ENCODE measurements at places on chromosomes 11 and 22.

DNA sequence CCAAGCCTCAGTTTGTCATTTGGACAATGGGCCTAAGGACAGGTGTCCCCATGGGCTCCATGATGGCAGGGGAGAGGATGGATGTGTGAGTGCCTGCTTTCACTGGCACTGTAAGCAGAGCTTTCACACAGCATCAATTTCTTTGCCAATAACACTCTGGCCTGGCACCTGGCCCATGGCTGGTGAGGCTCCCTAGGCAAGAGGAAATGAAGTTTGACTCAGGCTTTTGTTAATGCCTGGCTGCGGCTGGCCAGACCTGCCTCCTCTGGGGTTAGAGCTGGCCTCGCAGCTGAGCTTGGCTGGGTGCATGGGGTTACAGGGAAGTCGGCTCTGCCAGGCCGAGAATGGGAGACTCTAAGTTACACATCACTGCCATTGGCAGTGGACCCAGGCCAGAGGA is 30.0 kb upstream of the SEZ6L start:
- DNase-seq: no peak

DNA sequence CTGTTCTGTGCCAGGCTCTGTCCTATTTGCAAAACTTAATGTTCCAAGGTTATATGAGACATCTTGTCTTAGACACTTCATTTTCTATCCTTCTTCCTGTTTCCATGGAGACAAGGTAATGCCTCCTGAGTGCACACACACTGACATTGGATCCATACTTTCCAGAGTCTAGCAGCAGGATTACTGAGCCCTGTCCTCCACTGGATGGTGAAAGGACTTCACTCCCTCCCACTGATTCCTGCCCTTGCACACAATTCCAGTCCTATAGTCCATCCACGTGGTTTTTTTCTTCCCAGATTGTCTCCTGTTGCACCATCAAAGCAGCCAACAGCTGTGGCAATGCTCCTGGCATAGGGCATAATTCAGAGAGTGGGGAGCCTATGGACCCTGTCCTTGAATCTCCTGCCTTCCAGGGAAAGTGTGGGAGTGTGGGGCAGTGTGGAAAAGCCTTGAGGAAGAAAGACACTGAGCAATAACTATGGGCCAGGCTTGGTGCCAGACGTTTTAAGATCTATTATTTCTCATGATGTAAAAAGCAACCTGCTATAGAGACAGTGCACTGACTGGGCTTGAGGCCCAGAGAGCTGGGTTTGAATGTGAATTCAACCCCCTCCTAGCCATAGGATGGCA is 31.3 kb downstream of the SERPINH1 start:
- no peak for DNase-seq

- DNase-seq: no peak
Observed at GRCh38 chr11:78265326-78265725, 76.6 kb downstream of the USP35 start.

- DNase-seq: no peak
Observed at GRCh38 chr11:95975343-95975742, 51.4 kb upstream of the MTMR2 start.

DNA sequence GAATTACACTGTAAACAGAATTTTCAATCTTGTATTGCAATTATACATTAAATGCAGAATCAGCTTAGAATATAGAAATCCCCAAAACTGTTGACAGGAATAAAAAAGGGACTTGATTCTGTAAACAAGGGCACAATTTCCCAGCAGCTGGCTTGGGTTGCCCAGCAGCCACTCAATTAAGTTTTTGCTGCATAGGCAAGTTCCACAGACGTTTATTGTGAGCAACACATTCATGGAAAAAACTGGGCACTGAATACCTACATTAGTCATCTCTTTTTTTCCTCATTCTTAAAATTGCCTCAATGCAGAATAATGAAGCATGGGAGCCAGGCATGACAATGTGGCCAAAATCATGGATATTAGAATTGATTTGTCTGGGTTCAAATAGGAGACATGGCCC is 421.8 kb upstream of the ANO5 start:
- no peak for DNase-seq

DNA sequence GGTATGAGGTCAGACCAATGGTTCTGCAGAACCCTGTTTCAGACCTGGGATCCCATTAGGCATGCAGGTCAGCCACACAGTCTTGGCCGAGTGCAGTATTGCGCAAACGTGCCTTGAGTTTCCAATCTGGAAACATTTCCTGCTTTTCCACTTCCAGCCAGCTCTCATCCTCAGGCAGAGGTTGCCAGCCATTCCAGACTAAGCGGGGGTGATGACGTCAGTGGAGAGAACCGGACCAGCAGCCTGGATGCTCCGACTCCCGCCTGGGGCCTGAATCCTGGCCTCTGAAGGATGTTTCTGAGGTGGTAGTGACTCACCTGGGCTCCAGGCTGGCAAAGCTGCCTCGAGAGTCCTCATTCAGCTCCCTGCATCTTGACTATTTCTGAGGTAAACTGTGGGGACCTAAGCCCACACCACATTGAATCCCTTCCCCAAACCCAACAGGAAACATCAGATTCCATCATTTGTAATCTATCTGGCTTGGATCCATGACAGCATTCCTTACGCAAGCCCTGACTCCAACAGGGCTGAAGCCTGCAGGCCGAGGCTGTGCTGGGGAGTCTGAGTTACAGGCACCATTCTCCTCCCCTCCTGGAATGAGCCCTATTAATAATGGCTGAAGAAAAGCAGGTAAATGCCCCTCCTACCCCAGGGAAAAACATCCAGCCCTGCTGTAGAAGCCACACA is 83.0 kb downstream of the ABTB2 start:
- no peak for DNase-seq

GRCh38 chr22:31295360-31295759 is 3.1 kb upstream of the PIK3IP1 start:
- no peak for DNase-seq

GRCh38 chr11:47913529-47914244 is 65.5 kb upstream of the NUP160 start:
- no peak for DNase-seq

DNA sequence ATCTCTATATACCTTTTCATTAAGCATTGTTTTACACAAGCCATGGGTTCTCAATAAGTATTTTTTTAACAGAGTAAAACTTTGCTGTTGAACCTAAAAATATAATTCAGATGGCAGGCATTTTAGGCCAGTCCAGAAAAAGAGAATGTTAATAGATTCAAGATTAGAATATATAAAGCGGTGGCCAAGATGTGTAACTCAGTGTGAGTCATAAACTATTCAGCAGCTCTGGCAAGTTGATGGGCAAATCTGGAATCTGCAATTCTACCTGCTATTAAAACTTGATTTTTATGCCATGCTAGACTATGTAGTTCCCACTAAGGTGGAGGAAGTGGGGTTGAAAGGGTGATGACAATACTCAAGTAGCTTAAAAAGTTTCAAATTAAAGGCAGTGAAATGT is 45.4 kb downstream of the CASP12 start:
- no peak for DNase-seq

GRCh38 chr11:61777234-61778090 is 14.9 kb downstream of the TMEM258 start:
- no peak for DNase-seq

DNA sequence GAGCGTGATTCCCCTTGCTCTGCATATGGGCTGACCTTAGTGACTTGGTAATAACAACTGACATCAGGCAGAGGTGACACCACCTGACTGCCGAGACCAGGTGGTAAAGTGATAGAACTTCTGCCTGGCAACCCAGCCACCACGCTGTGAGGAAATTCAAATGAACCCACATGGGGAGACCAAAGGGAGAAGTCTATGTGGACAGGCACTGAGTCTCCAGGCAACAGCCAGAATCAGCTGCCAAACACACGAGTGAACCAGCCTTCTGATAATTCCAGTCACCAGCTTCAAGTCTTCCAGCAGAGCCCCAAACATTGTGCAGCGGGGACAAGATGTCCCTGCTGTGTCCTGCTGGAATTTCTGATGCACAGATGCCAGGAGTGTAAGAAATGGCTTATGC is 29.7 kb downstream of the SPATA19 start:
- DNase-seq: peak; percentile 66

DNA sequence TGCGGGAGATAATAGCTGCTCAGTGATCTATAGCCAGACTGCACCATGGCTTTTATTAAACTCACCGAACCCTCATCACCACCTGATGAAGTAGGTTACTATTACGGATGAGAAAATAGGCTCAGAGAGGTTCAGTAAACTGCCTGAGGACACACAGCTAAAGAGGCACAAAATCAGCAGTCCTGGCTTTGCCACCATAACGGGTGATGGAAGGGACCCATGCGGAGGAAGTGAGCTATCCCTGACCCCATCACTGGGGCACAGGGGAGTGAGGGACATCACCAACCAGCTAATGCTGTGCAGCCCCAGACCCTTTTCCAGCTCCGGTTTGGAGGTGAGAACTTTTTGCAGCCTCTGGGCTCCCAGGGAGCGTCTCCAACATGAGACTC is 7.3 kb upstream of the DERL3 start:
- no peak for DNase-seq

DNA sequence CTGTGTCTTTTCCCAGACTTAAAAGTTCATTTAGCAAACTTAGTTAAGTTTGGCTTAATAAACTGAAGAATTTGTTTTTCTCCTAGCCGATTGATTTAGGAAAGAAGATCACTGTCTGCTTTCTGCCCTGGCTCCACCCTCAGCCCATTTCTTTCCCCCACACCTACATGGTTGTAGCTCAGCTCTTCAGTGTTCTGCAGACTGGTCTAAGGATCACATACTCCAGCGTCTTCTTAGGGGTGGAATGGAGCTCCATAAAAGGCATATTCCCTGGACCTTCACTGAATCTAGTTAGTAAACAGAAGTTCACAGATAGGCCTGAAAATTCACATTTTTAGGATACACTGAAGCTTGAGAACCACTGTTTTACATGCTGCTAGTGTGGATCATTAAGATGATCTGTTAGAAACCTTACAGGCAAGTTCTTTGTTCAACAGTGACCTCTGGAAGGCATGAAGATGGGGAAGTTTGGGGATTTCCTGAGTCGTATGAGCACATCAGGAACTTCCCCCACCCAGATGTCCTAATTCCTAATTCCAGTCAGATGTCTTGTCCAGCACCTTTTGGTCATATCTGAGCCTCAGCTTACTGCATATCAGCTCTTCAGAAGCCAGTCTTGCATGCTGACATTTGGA is 16.8 kb downstream of the PIWIL4 start:
- DNase-seq: no peak

- no peak for DNase-seq
Observed at GRCh38 chr11:8811571-8811970, 99.4 kb upstream of the AKIP1 start.

DNA sequence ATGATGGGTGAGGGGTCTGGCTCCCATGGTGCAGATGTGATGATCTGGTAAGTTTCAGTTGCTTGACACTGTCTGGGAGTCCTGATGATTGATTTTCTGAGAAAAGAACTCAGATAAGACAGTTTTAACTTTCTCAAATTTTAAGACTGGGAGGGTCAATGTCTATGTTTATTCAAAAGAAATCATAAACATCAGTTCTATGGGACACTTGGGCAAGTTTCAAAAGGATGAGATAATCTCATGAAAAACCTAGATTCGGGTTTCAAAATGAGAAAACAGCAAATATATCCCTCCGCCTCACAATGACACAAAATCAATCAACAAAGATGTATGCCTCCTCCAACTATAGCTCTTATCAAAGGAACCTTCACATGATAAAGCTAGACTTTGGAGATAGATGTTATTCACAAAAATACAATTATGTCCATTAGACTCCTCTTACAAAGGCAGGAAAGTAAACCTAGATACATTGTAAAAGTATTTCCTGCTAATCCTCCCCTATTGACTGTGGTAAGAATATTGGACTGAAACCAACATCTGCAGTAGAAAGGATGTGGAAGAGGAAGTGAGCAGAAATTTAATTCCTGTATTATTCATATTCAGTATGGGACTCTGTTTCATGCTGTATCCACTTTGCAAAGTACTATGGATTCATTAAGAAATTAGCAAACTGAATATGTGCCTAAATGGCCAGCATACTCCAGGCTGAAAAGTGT is 21.6 kb downstream of the SVIP start:
- DNase-seq: no peak

- DNase-seq: no peak
Observed at GRCh38 chr11:88849368-88849767, 216.4 kb downstream of the GRM5 start.

DNA sequence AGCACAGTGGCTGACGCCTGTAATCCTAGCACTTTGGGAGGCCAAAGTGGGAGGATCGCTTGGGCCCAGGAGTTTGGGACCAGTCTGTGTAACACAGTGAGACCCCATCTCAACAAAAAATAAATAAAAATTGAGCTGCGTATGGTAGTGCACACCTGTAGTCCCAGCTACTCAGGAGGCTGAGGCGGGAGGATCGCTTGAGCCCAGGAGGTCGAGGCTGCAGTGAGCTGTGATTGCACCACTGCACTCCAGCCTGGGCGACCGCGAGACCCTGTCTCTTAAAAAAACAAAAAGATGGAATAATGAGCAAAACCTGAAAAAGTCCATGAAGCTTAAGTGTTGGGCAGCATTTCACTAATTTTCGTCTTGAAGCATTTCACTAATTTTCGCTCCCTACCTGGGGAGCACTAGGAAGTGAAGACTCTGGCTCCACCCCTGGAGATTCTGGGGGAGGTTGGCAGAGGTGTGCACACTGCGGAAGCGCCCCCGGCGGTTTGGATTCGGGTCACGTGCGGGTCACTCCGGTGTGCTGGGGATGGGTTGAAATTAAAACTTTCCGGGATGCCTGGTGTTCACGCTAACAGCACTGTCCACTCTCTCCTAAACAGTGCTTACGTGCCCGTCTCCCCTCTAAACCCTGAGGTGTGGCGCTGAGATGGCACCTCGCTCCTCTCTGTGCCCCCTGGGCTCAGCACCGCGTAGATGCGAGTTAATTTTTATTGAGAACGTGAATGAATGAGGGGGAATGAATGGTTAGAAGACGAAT is 906 bp upstream of the NAA40 start:
- no peak for DNase-seq

DNA sequence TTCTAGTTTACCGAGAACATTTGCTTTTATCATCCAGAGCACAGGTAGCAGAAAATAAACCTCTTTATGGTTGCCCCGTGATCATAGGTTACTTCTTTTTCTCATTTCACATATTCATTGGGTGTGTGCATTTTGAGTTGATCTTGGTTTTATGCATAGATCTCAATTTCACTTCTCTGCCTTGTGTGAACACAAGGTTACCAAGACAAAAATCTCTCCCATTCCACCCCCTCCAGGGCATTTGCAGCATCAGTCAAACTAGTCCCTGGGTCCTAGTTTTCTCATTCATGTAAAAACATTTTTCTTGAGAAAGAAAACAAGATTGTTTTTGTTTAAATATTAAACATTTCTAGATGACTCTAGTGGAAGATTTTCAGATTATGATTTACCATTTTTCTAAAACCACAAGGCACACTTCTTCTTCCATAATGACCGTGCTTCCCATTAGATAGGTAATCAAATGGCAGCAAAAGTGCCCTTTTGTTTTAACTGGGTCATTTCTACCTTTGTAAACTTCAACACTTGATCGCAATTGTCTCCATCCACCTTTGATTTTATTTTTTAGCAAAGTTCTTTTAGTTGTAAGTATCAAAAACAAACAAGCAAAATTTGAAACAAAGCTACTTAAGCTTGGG is 526.6 kb upstream of the CADM1 start:
- DNase-seq: no peak

All from NCI-H526 treated with DMSO at 0.1 percent for 48 hours (cell line).